ENCODE measurements at places on chromosomes 11 and 22.

DNA sequence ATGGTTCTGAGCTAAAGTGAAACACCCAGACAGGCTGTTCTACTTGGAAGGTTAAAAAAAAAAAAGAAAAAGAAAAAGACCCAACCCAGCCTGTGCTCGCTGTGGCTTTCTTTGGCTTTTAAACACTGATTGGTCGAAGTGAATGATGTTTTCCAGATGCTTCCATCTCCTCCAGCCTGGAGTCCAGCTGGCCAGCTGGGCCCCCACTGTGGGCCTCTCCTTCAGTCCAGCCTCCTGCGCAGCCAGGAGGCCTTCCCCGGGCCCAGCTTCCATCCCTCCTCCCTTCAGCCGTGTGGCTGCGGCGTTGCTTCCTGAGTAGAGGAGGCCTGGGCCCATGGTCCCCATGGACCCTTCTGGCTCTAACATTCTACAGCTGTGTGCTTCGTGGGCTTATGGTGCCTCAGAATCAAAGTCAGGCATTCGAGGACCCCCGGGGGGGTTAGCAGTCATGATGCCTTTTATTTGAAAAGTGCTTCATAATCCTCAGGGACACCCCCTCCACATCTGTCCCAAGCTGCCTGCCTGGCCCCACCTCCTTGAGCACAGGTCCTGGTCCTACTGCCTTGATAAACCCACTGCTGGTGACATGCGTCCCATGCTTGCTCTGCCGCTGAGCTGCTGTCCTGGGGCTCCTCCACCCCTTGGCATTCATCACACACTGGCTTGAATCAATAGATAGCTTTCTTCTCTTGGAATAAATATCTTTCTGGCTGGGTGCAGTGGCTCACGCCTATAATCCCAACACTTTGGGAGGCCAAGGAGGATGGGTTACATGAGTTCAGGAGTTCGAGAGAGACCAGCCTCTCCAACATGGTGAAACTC, 42.2 kb upstream of the FBLN1 start:
- DNase-seq, result no peak

- DNase-seq, result no peak
Observed at GRCh38 chr22:47047321-47048122, 285.1 kb downstream of the TBC1D22A start.

- no peak for DNase-seq
Observed at GRCh38 chr11:72690166-72690565, 15.9 kb upstream of the PDE2A start.

DNA sequence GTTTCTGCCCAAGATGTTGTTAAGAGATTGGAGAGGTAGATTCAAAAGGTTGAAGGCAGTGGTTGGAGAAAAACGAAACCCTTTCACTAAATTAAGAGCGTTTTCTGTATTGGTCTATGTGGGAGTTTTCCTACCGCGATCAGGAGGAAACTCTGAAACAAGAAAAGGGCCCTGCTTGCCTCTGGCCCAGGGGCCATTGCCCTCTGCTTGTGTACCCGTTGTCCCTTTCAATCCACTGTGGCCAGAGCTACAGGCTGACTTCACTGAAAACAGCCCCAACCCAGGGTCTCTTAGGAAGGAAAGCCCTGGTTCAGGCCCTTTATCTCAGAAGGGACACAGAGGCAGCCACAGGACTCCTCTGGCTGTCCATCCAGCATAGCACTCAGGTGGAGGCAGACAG, 99.1 kb downstream of the CSNK2A3 start:
- DNase-seq, result no peak
